ENCODE measurements at places on chromosomes 3 and 15.
A peak's percentile ranks its signal among the peaks of the same experiment; 100 is the strongest.

- no peak for DNase-seq
Measured at GRCh38 chr15:101244889-101245668, 6.8 kb downstream of the CHSY1 start.

- DNase-seq, result peak; percentile 1
Measured at GRCh38 chr3:63193647-63194046, 84.5 kb upstream of the SYNPR start.

DNA sequence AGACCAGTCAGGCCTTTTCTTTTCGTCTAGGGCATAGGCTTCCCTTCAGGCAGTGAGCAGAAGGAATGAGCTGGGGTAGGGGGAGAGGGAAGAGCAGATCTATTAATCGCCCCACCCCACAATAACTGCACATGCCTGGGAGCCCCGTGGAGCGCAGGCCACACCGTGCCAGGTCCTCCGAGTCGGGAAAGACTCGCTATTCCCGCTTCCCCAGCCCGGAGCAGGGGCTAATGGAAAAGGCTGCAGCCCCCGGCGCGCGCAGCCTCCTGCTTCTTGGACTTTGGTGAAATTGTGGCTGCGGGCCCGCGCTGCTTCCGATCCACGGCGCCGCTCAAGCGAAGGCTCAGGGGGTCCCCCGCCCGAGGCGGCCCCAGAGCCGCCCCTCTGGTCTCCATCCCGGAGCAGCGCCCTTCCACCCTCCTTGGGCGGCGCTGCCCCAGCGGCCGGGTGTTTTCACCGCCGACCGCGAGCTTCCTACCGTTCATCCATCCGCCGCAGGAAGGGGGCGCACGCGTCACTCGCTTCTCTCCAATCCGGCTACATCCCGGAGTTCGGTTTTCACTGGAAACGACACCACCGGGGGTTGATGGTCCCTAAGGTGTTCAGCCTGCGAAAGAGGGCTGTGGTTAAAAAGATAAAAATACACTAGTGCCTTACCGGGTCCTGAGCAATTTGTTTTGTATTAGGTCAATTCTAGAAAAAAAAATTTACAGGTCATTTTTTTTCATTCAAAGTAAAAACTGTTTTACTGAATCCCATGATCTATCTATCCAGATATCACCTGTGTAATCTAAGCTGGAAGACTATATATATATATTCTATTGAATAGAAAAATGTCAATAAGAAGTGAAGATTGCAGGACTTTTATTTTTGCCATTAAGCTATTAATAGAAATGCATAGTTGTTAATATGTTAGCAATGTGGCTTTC, 4.4 kb upstream of the SYNM start:
- DNase-seq, result no peak

- DNase-seq, result no peak
Measured at GRCh38 chr15:97929456-97930229, 30.9 kb upstream of the ARRDC4 start.

- peak; percentile 80 for DNase-seq
Measured at GRCh38 chr3:52891615-52892081, 5.7 kb downstream of the STIMATE start.

DNA sequence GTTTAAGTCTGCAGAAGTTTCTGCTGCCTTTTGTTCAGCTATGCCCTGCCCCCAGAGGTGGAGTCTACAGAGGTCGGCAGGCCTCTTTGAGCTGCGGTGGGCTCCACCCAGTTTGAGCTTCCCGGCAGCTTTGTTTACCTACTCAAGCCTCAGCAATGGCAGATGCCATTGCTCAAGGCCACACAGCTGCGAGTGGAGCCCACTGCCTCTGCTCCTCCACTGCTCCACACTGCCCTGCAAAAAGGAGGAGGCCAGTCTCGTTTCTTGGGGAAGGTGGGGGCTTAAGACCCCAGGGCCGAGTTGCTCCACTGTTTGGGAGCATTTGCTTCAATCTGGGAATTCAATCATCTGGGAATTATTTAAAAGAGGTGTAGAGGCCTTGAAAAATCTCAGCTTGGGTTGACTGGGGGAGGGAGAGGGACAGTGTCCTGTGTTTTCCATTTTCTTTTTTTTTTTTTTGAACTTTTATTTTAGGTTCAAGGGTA, 144.6 kb upstream of the MEF2A start:
- DNase-seq, result no peak

GRCh38 chr15:61459785-61460707, 230.9 kb upstream of the RORA start:
- peak; percentile 35 for DNase-seq

DNA sequence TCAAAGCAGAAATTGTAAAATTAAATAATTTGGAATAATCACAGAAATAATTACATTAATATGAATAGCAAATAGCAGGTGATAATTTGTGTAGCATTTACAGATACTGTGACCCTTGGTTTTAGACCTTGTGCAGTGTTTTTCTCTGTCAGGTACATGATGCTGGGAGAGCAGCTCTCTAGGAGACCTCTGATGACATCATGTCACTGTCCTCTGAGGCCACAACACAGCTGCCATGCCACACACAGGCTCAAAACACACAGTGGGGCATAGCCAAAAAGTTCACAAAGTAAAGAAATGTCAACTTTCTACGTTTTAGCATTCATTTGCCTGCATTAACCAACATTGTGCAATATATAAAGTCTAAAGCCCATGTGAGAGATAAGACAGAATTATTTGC, 71.8 kb upstream of the ZBTB20 start:
- no peak for DNase-seq

Measured in GM04503 (cell line).